ENCODE measurements at places on chromosomes 12 and 14. TPM values are rescaled to one million over a fixed set of nuclear protein-coding genes. Genes with fewer than 3 reads are reported as not detected.

- no peaks in the 10 kb centered on the region for H3K4me1 ChIP-seq
- H3K4me3 ChIP-seq = no peak overlapping the region
- H3K27ac ChIP-seq = no peak overlapping the region
- peaks cover 22% of the 10 kb centered on the region for H3K36me3 ChIP-seq
Observed at GRCh38 chr12:3809357-3810015, 56.6 kb upstream of the CRACR2A start.

DNA sequence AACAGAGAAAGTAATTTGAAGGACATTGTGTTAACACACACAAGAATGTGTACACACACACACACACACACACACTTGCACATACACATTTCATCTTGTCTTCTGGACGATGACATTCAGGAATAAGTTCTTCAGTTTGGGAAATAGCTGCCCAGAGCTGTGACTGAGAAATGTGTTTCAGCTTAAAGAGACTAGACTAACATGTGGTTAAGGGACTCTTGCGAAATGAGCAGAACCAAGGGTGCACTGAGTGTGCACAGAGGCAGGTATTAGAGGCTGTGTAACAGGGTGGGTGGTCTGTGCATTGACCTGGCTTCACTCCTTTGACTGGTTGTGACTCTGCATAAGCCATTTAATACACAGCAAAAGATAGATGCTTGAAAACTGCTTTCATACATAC lies 29.4 kb upstream of the KCNA5 start:
- H3K4me3 ChIP-seq = no peak overlapping the region
- no peaks in the 10 kb centered on the region for H3K36me3 ChIP-seq
- DNase-seq = no peak
- H3K27ac ChIP-seq = no peak overlapping the region
- H3K27me3 ChIP-seq = peaks cover 67% of the 10 kb centered on the region

- DNase-seq = no peak
- H3K27ac ChIP-seq = no peak overlapping the region
- H3K27me3 ChIP-seq = no peaks in the 10 kb centered on the region
- no peak overlapping the region for H3K4me3 ChIP-seq
- H3K4me1 ChIP-seq = peaks cover 43% of the 10 kb centered on the region
Observed at GRCh38 chr12:110105986-110106385, 18.2 kb upstream of the IFT81 start.

GRCh38 chr14:41666301-41666700 lies 59.6 kb downstream of the LRFN5 start:
- no peak overlapping the region for H3K27ac ChIP-seq
- DNase-seq = no peak
- H3K4me3 ChIP-seq = no peak overlapping the region
- H3K27me3 ChIP-seq = no peaks in the 10 kb centered on the region
- peaks cover 4% of the 10 kb centered on the region for H3K4me1 ChIP-seq

- no peaks in the 10 kb centered on the region for H3K36me3 ChIP-seq
- peaks cover 4% of the 10 kb centered on the region for H3K27me3 ChIP-seq
- no peak for DNase-seq
Observed at GRCh38 chr12:93970900-93971688, 177.3 kb upstream of the PLXNC1 start.

DNA sequence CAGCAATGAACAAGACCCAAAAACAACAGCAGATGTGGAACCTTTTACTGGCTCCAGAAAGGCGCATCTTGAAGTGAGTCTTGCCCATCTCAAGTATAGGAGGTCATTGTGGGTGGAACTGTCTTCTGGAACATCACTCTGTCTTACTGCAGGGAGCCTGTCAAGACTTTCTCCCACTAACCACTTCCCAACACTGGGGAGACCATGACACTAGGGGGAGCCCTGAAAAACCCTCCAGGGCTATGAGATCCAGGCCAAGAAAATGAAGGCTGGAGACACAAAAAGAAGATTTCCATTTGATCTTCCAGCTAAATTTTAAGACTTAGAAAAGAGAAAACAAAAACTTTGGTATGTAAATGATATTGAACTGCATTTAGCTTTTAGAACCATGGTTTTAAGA lies 13.5 kb upstream of the ATG14 start:
- H3K36me3 ChIP-seq = no peaks in the 10 kb centered on the region
- H3K4me1 ChIP-seq = peaks cover 3% of the 10 kb centered on the region
- no peak overlapping the region for H3K27ac ChIP-seq

The GMPR2 gene
- total RNA-seq = 66.6 TPM

The GSG1 gene
- total RNA-seq = 2.0 TPM
